Activated CD8-positive, alpha-beta memory T cell treated with anti-CD3 and anti-CD28 coated beads for 4 hours (primary cell): ENCODE measurements at places on chromosomes 2 and 18.

DNA sequence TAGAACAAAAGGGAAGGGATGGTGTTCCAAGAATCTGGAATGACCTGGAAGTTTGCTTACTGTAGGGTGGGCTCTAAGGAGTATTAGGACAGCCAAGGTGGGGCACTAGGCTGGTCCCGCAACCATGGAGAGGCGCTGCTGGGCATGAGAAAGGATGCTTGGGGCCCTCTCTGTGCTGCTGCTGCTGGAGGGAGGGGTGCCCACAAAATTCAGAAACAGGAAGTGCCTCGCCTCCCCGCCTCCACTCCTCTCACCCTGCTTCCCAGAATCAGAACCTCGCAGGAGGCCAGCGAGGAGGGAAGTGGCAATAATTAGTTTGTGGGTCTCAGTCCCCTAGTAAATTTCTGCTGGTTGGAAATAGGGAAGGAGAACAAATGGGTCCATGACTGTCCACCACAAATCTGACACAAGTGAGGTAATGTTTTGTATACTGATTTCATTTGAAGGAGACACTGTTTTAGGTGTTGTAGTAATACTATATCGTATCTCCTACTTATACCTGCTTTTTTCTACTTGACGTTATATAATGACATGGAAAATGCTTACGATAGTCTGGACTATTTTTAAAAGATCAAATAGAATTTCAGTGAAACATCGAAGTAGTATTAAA, 7.9 kb upstream of the PDCL3 start:
- DNase-seq, result no peak

DNA sequence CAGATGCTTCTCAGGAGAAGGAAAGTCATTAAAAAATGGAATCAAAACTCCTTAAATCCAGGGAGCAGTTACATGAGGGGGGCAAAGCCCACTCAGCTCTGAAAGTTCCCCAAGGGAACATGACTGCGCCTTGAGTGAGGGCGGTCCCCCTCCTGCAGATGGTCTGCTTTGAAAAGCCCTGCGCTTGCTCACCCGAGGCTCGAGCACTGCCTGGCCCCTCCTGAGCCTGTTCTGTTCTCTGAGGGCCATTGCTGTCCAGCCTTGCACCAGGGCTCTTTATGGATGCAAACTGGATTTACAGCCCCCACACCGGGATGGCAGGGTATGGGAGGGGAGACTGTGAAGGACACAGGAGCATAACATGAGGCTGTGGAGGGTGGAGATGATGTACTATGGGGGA, 37.8 kb upstream of the DNMT3A start:
- no peak for DNase-seq

- DNase-seq, result no peak
Observed at GRCh38 chr2:174074831-174075230, 109.7 kb upstream of the SP3 start.

- no peak for DNase-seq
Observed at GRCh38 chr2:176122683-176123410, at the start of gene HOXD9. Gene HOXD9, plus strand, starts transcription at chr2:176122719. Its CDS starts 50 bp downstream, at chr2:176122769.

GRCh38 chr2:121774235-121774634, 18.8 kb downstream of the TSN start:
- no peak for DNase-seq

GRCh38 chr2:224027070-224027469, 12.0 kb downstream of the SERPINE2 start:
- DNase-seq, result no peak

DNA sequence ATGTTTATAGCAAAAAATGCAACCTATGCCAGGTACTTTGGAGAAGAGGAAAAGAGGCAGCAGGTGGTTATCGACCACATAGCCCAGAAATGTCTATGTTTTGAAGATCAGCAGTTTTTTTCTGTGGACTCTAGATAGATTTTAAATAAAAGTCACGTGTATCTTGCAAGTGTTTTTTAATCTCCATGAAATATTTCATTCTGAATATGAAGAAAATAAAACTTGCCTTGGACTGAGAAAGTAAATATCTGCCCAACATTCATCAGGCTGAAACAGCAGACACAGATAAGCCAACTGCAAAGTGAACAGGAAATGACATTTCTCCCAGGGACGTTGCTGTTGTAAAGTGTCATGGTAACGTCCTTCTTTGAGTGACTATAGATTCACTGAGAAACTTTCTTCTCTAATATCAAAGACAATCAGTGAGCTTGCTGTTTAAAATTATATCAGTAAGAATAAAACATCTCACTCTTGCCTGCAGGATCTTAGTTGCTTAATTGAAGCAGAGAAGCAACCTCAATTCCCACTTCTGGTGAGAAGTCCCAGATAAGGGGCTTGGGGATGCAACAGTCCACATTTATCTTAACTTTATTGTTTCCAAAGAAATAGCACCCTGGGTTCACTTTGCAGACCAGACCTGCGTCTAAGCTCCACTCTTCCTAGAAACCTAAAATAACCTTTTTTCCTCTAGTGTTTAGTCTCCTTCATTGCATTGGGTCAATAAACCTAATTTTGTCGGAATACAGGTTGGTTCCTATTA, 6.3 kb downstream of the MYOM1 start:
- no peak for DNase-seq

- DNase-seq, result no peak
Observed at GRCh38 chr2:31382452-31383120, 32.0 kb downstream of the XDH start.

GRCh38 chr2:77101796-77102452, 420.3 kb downstream of the LRRTM4 start:
- no peak for DNase-seq

DNA sequence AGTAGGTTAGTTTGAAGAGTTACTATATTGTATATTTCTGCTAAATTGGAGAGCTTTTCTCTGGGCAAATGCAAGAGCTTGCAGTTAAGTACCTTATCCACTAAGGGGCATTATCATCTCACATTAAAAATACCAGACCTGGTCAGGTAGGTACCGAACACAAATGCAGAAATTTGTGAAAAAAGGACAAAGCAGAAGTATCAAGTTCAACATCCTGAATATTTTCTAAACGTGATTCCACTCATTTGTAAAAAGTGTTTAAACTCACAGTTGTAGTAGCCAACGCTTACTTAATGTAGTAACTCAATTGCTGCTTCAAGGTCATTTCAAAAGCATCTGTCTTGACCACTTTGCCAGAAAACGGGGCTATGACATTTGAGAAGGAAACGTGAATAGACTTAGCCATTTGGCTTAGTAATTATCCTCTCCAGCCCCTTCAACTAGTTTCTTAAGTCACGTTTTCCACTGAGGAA, 52.1 kb downstream of the CYRIA start:
- DNase-seq, result no peak

- DNase-seq, result no peak
Observed at GRCh38 chr2:99858951-99859596, 283.3 kb downstream of the AFF3 start.

GRCh38 chr2:29894822-29895614, 26.4 kb downstream of the ALK start:
- DNase-seq, result no peak

DNA sequence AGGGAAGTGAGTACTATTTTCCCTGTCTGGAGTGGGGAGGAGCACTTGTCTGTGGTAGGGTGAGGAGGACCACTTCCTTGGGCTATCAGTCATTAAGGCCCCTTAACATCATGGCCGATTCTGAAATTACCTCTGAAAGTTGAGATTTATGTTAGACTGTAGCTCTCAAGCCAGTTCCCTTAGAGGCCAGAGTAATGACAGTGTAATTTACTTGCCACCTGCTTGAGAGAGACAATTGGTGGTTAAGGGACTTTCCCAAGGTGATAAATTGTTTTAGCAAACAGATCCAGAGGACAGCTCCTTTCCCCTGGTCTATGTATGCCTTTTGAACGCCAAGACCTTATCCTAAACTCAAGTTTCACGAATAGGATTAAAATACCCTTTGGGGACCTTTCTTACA, 56.1 kb downstream of the NEDD4L start:
- no peak for DNase-seq

DNA sequence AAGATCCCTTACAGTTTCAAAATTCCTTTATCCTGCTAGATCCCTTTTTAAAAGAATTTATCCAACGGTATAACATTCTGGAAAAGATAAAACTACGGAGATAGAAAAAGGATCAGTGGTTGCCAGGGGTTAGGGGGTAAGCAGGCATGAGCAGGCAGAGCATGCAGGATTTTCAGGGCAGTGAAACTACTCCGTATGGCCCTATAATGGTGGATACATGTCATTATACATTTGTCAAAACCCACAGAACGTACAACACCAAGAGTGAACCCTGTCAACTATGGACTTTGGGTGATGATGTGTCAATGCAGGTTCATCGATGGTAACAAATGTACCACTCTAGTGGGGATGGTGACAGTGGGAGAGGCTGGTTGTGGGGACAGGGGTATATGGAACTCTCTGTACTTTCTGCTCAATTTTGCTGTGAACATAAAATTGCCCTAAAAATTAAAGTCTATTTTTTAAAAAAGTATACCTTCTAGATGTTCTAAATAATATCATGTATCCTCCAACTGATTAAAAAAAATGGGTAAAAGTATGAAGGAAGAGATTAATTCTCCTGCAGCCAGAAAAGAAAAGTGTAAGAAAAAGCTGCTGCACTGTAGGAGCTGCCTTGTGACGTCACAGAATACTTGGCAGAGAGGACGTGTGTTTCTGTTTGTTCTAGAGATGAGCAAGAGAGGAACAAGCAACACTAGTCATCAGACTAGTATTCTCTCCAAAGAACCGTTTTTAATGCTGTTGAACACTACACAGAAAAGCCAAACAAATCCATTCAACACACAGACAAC, 23.6 kb downstream of the ANKRD44 start:
- DNase-seq, result no peak

GRCh38 chr2:161243312-161243711, 64.9 kb upstream of the PSMD14 start:
- DNase-seq, result no peak

DNA sequence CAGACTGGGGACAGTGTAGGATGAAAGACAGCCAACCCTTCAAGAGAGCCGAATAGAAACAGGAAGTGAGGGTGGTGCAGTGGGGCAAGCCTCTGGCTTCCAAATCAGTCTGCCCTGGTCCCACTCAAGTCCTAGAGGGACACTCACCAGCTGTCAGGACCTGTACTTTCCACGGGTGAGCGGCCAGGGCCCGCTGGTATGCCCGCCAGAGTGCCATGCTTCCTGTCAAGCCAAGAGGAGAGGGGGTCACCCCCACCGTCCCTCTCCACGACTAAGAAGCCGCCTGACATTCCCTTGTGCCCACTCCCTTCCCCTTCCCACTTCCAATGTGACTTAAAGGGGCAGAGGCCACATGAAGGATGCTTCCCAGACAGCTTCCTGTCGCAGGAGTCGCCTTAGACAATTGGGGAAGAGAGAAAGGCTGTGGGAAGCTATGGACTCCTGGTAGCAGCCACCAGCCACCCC, 564 bp downstream of the MPV17 start:
- DNase-seq, result no peak

GRCh38 chr2:216554286-216554685, 55.6 kb downstream of the RPL37A start:
- no peak for DNase-seq

- DNase-seq, result no peak
Observed at GRCh38 chr2:159243529-159243928, 43.0 kb downstream of the WDSUB1 start.

DNA sequence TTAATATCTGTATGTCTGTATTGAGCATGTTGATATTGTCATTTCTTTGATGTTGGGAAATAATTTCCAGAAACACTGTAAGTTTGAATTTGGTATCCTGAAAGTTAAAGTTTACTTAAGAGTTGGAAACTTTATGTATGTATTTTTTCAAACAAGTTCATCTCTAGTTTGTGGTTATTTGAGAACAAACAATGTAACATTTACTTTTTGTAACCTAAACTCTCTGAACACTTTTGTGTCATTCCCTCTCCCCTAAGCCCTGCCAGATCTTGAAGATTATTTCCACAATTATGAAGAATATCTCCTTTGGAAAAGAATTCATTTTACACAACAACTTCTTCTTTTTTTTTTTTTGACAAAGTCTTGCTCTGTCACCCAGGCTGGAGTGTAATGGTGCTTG, 24.9 kb downstream of the TDRD15 start:
- no peak for DNase-seq

- DNase-seq, result no peak
Observed at GRCh38 chr2:106996171-106996769, 110.3 kb upstream of the ST6GAL2 start.

DNA sequence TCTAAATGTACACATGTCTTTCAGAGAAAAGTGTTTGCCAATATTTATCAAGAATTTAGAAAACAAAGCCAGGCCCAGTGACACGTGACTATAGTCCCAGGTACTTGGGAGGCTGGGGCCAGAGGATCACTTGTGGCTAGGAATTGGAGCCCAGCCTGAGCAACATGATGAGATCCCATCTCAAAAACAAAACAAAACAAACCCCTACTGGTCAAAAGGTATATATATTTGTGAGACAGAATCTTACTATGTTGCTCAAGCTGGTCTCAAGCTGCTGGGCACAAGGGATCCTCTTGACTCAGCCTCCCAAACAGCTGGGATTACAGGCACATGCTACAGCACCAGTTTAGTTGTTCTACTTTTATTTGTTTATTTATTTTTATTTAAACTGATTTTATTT, 79.2 kb downstream of the ZDBF2 start:
- DNase-seq, result no peak

- DNase-seq, result no peak
Observed at GRCh38 chr2:72937356-72937669, 20.0 kb downstream of the EMX1 start.

DNA sequence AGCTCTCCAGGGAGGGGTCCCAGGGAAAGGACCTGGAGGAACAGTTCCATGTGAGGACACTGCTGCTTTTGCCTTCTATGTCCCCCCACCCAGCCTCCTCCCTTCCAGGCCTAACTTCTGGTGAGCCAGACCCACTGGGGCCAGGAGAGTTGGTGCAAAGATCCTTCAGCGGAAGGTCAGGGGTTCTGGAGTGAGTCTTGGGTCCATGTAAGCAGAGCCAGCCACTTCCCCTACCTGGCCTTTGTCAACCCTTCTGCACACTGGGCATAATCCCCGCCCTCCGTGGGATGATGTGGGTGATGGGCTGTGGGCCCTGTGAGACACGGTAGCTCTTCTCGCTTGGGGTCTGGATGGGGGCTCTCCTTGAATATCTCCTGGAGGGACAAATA, 76.9 kb downstream of the RHOB start:
- no peak for DNase-seq

GRCh38 chr2:136113209-136113971, 4.6 kb downstream of the CXCR4 start:
- no peak for DNase-seq

DNA sequence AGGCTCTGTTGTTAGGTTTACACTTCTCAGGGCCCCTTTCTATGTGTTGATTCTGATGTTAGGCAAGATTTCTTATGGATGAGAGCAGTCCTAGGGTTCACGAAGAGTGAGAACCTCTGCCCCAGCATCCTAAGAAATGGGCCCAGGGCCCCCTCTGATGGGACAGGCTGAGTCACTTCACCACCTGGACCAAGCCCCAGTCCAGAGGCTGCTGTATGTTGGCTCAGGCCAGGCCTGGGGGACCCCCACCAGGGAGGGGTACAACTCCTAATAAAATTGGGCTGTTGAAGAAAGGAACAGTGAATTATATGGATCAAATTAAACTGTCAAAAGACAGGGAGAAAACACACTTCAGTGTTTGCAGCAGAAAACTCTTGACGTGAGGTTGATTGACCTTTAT, 365.9 kb upstream of the HS6ST1 start:
- DNase-seq, result no peak
